ENCODE measurements at places on chromosomes 12 and 14.

- DNase-seq: no peak
These were observed 69.2 kb downstream of the NTN4 start for GRCh38 chr12:95721320-95721719.

DNA sequence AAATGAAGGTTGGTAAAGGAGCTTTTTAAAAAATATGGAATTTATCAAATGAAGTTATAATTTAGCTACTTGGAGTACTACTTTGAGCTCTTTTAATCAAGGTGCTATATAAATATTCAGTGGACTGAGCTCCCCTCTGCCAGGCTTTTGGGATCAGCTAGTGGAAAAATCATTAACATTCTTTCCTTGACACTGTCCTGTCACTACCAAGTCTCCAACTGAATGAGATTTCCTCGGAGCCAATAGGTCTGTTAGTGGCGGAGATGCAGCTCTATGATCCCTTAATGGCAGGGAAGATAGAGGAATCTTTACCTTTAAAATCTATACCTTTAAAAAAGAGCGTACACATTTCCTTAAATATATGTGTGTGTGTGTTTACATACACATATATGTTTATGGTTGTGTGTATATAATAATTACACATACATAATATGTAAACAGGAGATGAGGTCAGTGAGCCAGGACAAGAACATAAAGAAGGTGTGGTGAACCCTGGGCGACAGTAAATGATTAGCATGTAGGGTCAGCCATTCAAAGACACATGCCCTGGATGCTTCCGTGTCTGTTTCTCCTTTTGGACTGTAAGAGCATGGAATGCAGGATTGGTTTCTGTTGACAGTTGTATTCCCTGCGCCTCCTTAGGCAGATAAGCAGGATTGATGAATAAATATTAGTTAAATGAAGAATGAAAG is 47.7 kb upstream of the ATP2A2 start:
- no peak for DNase-seq

DNA sequence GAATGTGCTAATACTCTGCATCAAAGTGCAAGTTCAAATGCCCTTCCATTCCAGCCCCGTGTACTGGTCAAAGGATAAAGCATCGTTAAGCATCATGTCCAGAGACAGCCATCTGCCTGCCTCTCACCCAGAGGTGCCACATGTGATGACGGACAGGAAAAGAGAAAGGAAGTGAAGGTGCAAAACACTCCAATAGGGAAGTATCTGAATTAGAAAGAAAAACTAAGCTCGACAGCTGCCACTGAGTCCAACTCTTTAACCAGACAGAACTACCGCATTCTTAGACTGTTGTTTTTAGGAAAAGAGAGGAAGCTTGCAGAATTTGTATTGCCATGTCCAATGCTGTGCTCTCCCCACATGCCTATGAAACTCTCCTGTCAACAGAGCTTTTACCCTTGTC is 465.0 kb upstream of the SOX5 start:
- peak; percentile 19 for DNase-seq

DNA sequence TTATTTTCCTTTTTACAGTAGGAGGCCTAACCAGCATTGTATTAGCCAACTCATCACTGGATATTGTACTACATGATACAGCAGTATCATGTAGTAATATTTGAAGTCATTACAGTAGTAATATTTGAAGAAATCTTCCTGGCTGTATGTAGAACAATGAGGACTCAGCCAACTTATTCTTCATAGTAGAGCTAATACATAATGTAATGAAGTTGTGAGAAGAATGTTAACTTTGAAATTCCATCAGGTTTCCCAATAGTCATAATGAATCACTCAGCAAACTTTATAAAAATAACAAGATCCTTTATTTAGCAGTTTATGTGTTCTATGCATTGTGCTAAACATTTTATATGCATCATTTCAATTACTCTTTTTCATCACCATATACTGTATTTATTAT is 61.8 kb downstream of the LRRK2 start:
- no peak for DNase-seq
